ENCODE measurements at places on chromosomes 4 and X. TPM values are rescaled to one million over a fixed set of nuclear protein-coding genes. Genes with fewer than 3 reads are reported as not detected.

RNF150 gene
- 9.1 TPM for total RNA-seq

ARSJ gene
- 5.4 TPM for total RNA-seq

EGFL6 gene
- 0.98 TPM for total RNA-seq

BEND2 gene
- total RNA-seq: not detected

GRIA3 gene
- total RNA-seq: 4.4 TPM

SMIM10 gene
- total RNA-seq: 13.8 TPM

All from vagina (tissue), 2 donors.